Anterior cingulate cortex (tissue), 58 donors: ENCODE measurements at places on chromosomes 13 and 19.

- DNase-seq = no peak
Measured at GRCh38 chr19:49422407-49423070, 702 bp downstream of the PTH2 start.

- no peak for DNase-seq
Measured at GRCh38 chr13:66974174-66974573, 256.0 kb downstream of the PCDH9 start.

DNA sequence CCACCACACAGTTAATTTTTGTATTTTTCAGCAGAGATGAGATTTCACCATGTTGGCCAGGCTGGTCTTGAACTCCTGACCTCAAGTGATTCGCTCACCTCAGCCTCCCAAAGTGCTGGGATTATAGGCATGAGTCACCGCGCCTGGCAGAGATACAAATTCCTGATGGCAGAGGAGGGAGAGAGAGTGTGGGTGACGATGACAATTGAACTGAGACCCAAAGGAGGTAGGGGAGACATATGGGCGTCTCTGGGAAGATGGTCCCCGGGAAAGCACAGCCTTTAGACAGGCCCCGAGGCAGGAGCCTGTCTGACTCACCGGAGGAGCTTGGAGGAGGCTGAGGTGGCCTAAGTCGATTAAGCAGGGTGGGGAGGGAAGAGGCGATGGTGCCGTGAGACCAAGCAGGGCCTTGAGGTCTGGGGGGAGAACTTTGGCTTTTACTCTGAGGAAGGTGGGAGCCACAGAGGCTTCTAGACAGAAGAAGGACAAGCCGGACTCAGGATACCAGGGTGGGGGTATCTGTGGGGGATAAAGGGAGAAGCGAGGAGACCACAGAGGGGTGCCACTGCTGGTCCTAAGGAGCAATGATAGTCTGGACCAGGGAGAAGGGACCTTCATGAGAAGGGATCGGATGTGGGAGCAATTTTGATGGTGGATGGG is 38.2 kb downstream of the ARRDC2 start:
- DNase-seq = no peak

DNA sequence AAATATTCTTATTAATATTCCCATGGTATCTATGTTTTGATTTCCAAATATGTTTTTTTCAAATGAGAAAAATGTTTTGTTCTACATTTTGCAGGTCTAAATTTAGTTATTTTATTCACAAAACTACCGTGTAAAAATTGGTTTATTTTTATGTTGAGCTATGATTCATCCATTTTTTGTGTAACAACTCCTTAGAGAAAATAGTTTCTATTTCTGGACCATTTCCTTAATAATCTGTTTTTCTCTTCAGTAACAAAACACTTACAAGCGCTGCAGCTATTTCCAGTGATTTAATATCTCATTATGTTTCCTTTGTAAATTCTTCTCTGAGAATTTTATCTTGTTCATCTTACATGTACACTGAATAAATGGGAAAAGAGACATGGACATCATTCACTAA is 550.7 kb upstream of the SLITRK5 start:
- DNase-seq = no peak

DNA sequence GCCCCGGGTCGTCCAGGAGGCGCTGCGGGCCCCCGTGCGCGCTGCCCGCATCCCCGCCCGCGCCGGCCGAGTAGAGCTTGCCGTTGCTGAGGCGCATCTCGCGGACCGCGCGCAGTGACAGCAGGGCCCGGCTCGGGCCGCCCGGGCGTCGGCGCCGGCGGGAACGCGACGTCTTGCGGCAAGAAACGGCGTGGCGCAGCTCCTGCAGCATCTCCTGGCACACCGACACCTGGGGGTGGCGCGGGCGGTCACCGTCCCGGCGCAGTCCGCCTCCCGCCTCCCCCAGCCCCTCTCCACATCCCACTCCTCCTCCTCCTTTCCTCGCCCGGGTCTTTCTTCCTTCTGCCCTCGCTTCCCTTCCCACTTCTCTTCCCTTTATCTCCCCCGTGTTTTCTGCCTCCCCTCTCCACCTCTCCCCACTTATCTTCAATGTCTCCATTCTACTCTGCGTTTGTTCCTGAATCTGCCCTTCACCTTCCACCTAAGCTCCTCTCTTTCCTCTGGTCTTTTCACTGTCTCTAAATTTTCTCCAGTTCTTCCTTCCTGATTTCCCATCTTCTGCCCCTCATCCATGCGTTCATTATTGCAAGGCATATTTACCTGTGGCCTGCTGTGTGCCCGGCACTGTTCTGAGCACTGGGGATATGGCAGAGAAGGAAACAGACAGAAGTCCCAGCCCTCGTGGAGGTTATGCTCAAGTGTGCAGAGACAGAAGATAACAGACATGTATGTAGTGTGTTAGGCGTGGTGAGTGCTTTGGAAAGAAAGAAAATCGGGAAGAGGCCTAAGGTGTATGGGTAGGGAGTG is 5.2 kb upstream of the ATP1A3 start:
- no peak for DNase-seq

DNA sequence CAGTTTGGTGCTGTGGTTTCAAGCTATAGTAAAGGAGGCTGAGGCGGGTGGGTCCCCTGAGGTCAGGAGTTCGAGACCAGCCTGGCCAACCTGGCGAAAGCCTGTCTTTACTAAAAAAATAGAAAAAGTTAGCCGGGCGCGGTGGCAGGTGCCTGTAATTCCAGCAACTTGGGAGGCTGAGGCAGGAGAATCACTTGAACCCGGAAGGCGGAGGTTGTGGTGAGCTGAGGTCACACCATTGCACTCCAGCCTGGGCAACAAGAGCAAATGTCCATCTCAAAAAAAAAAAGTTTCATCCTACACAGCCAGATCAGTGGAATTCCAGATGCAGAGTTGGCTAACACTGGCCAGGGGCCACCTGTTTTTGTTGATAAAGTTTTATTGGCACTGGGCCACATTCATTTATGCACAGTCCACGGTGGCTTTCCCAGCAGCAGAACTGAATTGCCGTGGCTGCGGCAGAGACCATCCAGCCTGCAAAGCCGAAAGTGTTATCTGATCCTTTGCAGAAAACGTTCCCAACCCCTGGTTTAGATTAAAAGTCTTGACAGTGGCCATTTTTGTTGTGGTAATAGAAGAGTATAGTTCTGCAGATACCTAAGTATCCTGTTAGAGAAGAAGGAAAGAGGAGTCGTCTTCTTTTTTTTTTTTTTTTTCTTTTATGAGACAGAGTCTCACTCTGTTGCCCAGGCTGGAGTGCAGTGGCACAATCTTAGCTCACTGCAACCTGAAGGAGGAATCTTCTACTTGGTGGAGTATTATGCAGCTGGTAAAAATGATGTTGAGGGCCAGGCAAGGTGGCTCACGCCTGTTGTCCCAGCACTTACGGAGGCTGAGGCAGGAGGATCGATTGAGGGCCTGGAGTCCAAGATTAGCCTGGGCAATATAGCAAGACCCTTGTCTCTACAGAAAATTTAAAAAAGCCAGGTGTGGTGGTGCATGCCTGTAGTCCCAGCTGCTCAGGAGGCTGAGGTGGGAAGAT is 8.7 kb downstream of the NCLN start:
- no peak for DNase-seq

DNA sequence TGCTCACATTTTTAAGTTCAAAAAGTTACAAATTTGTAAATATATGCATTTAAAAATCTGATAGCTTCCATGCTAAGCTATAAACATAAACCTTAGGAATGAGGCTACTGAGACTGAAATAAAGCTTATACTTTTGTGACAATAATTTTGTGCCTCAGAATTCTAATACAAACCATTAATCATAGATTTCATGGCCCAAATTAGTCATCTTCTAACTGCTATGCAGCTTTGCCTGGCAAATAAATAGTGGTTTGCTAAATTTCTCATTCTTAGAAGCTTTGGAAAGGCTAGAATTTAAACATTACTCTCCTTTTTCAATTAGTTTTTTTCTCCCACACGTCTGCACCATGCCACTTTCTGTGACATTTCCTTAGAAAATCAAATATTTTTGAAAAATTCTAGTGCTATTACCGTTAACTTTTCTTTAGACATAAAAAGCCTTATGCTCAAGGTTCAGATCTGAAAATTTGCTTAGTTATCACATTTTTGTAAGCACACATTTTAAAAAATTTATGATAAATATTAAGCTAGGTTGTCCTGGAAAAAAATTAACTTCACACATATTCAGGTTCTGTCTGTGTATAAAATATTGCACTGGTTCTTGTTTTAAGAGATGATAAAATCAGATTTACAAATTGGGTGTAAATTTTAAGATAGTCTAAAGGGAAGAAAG is 46.9 kb downstream of the FNDC3A start:
- no peak for DNase-seq

DNA sequence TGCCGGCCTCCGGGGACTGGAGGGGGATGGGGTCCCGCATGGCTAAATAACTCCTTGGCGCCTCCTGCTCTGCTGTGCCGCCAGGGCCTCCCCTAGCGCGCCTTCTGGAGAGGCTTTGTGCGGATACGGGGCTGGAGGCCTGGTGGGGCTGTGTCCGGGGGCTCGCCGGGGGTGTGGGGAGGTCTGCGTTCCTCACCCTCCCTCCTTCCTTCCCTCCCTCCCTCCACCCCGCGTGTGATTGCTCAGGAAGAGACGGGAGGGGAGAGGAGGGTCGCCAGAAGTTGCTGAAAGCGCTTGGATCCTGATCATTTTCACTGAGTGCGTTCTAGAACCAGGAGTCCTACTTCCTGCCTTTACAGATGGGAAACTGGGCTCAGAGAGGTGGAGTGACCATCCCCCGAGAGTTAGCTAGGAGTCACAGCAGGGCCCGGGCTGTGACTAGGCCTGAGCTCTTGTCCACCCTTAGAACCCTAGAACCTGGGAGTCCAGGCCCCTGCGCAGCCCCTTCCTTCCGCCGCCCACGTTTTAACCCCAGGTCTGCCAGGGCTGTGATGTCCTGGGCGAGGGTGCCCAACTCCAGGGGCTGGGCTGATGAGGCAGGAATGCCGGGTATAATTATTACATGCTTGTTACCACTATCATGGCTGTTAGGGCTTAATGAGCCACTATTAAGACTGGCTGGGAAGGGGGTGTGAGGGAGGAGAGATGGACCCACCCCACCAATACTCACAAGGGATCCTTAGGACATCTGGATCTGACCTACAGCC is 782 bp upstream of the JUND start:
- no peak for DNase-seq

- DNase-seq = no peak
Measured at GRCh38 chr13:80224468-80224867, 116.5 kb downstream of the SPRY2 start.

DNA sequence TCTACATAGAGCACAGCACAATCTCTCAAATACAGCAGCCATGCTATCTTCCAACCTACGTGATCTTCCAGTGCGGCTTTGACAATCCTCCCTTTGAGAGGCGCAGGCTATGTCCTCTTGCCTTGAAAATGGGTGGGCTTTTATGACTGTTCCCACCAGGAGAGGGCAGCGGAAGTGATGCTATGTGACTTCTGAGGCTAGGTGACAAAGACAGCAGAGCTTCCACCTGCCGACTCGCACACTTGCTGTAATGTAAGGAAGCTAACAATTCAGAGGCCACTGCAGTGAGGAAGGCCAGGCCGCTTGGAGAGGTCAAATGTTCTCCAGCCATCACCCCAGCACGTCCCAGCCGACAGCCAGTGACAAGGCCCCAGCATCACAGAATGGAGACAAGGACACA is 65.8 kb downstream of the MRPL57 start:
- DNase-seq = no peak

GRCh38 chr19:5355693-5356092 is 15.1 kb upstream of the PTPRS start:
- DNase-seq = no peak

DNA sequence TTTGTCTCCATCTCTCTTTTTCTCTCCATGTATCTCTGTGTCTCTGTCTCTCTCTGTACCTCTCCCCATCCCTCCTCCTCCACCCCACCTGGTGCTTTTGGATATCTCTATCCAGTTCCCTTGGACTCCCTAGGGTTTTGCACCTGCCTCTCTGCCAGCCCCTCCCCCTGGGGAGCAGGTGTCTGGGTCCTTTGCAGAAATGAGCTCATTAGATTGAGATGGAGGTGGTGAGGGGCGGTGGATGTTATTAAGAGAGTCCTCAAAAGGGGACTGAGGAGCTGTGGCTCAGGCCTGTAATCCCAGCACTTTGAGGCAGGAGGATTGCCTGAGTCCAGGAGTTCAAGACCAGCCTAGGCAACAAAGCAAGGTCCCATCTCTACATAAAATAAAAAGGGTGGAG is 2.1 kb downstream of the KCNN4 start:
- no peak for DNase-seq

DNA sequence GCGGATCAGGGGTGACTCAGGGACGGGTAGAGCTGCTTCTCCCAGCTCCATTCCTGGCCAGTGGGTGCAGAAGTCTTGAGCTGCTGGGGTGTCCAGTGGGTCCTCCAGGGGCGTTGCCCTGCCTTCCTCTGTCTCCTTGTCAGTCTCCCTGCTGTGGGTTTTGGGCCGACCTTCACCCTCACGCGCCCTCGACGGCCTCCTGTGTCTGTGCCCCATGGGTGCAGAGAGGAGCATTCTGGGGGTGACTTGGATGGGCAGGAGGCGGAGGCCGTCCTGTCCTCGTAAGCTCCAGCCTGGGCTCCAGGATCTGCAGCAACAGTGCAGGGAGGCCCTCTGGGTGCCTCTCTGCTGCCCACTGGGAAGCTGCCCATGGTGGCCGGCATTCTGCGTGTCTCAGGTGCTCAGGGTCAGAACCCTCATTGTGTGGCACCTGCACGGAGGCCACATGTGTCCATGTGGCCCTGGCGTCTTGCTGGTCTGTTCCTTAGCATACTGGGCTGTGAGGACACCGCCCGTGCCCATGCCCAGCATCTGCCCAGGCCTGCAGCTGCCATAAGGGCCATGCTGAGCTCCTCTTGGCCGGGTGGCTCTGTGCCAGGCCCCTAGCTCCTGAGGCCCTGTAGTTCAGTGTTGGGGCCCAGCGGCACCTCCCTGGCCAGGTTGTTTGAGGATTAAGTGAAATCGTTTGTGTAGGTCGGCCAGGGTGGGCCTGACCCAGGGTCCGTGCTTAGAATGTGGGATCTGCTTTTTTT is 17.3 kb downstream of the DOT1L start:
- DNase-seq = peak; percentile 28

DNA sequence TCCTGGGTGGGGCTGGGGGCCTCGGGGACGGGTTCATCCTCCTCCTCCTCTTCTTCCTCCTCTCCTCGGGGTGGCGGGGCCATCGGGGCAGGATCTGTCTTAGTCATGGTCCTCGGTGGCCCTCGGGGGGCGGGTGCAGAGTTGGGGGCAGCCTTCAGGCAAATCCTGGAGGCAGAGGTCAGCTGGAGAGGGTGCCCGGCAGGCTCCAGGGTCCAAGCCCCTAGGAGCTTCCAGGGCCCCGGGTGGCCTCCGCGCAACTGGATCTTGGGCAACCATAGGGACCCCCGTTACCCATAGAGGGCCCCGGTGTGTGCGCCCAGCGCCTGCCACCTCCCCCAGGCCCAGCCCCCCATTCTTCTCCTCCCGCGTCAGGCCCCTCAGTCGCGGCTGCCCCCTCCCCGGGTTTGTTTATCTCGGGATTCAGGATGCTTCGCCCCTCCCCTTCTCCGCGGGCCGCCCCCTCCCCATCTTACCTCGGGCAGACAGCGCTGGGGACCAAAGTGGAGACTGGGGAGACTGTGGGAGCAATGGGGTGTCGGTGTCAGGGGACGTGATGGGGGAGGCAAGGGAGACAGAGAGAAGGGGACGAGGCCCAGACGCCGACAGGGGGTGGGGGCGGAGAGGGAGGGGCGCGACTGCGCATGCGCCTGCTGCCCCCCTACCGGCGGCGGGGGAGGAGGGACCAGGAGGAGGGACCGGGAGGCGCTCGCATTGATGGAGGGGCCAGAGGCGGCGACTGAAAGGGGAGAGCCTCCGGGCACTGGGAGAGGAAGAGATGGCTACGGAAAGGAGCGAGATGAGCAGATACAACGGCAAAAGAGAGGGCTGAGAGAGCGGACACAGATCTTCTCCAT is at the start of gene CLIP3:
Gene CLIP3 (minus strand): TSS at position 623 of the 854 bp plus-strand sequence. CDS start 516 bp downstream, at position 107.
- peak; percentile 82 for DNase-seq

- DNase-seq = no peak
Measured at GRCh38 chr13:85976242-85976641, 177.0 kb upstream of the SLITRK6 start.

GRCh38 chr13:59635589-59635988 is 528.1 kb downstream of the DIAPH3 start:
- no peak for DNase-seq
